NCI-H748 treated with DMSO at 0.1 percent for 48 hours (cell line): ENCODE measurements at places on chromosomes 16 and 17.

- peak; percentile 33 for DNase-seq
Observed at GRCh38 chr17:60390925-60391470, 935 bp downstream of the USP32 start.

- DNase-seq = peak; percentile 28
Observed at GRCh38 chr16:82882982-82883835, 256.4 kb downstream of the CDH13 start.

DNA sequence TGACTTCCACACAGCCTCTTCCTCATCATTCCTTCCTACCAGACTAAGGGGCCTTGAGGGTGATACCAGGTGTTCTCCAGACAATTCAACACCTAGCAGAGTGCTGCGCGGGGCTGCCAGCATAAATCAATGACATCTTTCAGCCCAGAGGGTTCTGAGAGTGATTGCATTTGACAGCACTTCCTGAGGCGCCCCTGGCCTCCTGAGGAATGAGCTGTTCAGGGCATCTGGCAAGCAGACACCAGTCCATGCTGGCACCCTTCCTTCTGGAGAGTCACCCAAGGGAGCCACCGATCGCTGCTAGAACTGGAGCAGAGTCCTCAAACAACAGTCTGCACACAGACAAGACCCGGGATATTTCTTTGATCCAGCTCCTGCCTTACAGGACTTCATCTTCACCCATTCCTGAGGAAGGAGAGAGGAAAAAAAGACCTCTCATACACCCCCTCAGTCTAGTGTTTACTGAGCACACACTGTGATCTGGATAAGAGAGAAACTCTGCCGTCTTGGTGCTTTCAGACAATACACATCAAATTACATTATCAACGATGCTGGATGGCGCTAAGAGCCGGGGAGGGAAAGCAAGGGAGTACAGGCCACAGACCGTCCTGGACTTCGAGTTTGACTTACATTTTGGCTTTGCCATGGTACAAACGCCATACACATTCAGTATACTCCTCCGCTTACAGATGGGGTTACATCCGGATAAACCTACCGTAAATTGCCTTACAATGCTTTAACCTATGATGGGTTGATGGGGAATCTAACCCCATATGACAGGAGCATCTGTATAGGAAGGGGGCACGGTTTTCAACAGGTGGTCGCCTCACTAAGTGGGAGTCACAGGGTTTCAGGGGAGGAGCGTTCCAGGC lies 23.0 kb downstream of the NPTX1 start:
- DNase-seq = no peak

DNA sequence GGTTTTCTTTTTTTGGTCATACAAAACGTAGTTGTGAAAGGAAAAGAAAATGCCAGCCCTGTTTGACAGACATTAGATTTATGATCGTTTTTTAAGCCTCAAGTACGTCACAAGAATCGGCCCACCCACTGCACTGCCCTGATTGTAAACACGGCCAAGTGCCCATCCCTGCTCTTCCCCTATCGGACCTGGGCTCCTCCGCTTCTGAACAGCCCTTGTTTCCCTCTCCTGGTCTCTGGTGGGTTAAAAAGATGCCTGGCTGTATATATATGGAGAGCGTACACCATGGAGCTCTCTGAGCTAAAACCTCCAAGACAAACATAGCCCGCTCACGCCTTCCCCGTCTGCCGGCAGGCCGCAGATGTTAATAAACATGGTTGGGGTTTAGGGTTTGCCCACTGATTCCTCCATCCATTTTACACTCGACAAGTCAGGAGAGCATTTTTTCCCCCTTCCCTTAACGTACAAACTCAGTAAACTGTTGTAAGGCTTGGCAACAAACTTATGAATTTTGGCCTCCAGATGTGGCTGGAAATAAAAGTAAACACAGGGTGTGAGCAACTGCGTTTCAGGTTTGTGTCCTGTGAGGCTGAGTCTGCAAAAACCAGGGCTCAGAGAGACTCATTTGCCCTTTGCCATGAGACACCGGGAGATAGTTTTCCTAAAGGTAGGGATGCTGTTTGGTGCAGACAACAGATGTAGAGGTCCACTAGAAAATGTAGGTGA lies 325.9 kb downstream of the SOX9 start:
- no peak for DNase-seq

GRCh38 chr17:46764709-46765401 lies 53.6 kb downstream of the WNT3 start:
- DNase-seq = no peak
